Hematopoietic multipotent progenitor cell (in vitro differentiated cells): ENCODE measurements at places on chromosomes 16 and 17. TPM values are rescaled to one million over a fixed set of nuclear protein-coding genes. Genes with fewer than 3 reads are reported as not detected.

GRCh38 chr17:78488867-78489634 is 88.1 kb downstream of the DNAH17 start:
- no peak for DNase-seq

- DNase-seq: no peak
Observed at GRCh38 chr16:12228079-12228601, 251.6 kb downstream of the SNX29 start.

DNA sequence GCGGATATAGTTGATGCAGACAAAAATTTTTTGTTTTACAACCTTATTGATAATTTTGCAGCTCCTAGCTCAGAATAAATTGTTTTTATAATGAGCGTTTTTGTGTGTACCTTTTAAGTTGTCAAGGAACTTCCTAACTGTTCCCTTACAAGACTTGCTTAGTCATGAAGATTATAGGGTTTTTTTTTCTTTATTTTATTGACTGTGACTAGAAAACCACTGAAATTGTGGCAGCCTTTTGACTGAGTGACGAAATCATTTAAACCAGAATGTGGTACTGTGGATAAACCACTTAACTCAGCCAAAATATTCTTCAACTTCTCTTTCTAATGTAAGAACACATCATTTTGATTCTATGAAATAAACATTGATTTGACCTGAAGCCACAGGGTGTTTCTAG is 40.8 kb upstream of the VPS4A start:
- peak; percentile 60 for DNase-seq

DNA sequence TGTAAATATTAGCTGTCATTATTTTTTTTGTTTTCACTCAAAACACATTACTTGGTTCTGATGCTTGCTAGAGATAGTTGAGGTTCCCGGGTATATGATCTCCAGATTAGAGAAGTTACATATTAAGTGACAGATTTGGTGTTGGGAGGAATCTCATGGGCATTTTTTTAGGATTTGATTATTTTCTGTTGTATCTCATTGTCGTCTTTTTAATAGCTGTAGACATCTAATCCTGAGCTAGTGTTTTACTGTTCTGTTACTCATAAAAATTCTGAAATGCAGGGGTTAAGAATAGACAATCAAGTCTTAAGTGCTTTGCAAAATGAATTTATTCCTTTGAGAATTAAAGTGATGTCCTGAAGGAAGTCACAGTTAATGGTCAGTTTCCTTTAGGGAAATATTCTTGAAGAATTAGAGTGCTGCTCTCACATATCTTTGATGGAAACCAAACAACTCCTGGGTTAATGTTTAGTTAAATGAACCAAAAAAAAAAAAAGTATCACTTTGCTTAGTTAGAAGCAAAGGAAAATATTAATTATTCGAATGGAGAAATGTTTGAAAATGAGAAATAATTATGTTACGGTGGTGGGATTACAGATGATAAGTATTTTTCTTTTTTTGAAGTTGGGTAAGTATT is 251.7 kb upstream of the CACNG5 start:
- DNase-seq: no peak

Gene ZNF469
- 2.2 TPM for total RNA-seq

DNA sequence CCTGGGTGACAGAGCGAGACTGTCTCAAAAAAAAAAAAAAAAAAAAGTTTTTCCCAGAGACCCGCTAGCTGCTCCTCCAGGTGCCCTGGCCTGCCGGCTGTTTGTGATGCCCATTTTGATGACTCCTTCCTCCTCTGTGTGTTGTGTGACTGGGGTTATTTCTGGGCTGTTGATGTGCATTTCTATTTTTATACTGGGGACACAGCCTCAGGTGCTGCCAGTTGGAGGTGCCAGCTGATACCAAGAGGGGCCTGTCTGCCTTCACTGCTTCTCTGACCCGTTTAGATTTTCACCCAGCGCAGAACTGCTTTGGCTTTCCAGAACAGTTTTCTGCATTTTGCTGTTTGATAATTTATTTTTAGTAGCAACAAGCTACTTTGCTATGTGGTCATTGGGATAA is 6.7 kb downstream of the PLA2G15 start:
- DNase-seq: no peak

Gene KRTAP9-2
- total RNA-seq: not detected

DNA sequence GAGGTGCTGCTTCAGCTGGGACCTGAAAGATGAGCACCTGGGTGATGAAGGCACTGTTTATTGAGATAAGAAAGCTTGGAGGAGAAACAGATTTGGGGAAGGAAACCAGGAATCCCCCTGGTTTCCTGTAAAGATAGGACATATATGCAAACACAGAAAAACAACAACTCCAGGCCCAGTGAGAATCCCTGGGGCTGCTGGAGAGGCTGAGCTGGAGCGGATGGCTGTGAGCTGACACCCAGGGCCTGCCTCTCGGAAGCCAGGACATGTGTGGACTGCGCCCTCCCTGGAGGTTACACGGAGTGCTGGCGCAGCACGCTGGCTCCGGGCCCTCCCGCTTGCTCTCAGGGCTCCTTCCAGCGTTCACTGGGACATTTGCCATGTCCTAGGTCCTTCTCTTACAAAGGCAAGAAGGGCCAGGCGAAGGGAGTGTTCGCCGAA is 57.5 kb downstream of the CYB5B start:
- DNase-seq: no peak

DNA sequence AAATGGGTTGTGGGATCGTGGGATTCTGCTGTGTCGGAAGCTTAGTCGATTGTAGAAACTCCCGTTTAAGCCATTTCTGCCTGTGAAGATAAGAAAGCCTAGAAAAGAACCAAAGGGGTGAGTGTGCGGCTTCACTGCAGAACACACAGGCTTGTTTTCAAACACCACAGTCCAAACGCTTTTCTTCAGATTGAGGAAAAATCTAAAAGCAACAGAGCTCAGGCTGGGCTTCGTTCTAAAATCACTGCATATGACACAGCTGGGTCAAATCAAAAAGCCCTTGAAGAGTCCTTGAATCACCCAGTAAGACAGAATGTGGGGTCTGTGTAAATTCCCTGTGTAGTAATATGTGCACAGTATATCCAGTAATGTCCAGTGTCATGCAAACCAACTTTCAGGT is 25.7 kb downstream of the NUBP1 start:
- DNase-seq: no peak

Gene HYDIN
- 0.27 TPM for total RNA-seq

Gene GLTPD2
- not detected for total RNA-seq

Gene PRSS8
- not detected for total RNA-seq

Gene RDM1
- total RNA-seq: 0.54 TPM

Gene GLP2R
- not detected for total RNA-seq
